Activated CD4-positive, alpha-beta T cell treated with anti-CD3 and anti-CD28 coated beads for 36 hours (primary cell): ENCODE measurements at places on chromosomes 6 and 20. TPM values are rescaled to one million over a fixed set of nuclear protein-coding genes. Genes with fewer than 3 reads are reported as not detected.

Gene SAMD10
- total RNA-seq = 30.7 TPM

Gene GJA1
- total RNA-seq = 0.09 TPM

Gene AIG1
- 21.2 TPM for total RNA-seq

Gene TRDN
- total RNA-seq = not detected

Gene BANF2
- total RNA-seq = not detected

Gene NFYA
- total RNA-seq = 38.2 TPM

Gene FAM83B
- total RNA-seq = not detected

Gene TFAP2A
- 0.23 TPM for total RNA-seq

Gene WFDC10B
- not detected for total RNA-seq

Gene PRIM2
- 36.4 TPM for total RNA-seq

Gene PPP1R18
- total RNA-seq = 145 TPM

Gene VARS2
- 68.1 TPM for total RNA-seq

Gene TAAR2
- total RNA-seq = not detected

Gene NOX3
- total RNA-seq = not detected

Gene OSER1
- 19.9 TPM for total RNA-seq

Gene LHFPL5
- not detected for total RNA-seq

Gene ADAM33
- total RNA-seq = not detected

Gene TRAPPC3L
- not detected for total RNA-seq

Gene BACH2
- total RNA-seq = 74.7 TPM

Gene CTCFL
- total RNA-seq = not detected

Gene RBL1
- 39.5 TPM for total RNA-seq

Gene GJA10
- total RNA-seq = not detected

Gene BMP2
- not detected for total RNA-seq

Gene IYD
- total RNA-seq = not detected

Gene MAFB
- total RNA-seq = not detected

Gene CTAGE9
- total RNA-seq = 0.21 TPM

Gene C4B
- 2.8 TPM for total RNA-seq

Gene DEFB129
- not detected for total RNA-seq

Gene SLC22A23
- 0.39 TPM for total RNA-seq

Gene KHDC1
- 4.2 TPM for total RNA-seq

Gene RNF8
- total RNA-seq = 20.6 TPM

Gene KIZ
- total RNA-seq = 15.2 TPM

Gene KCNB1
- total RNA-seq = not detected

Gene HLA-G
- 0.35 TPM for total RNA-seq

Gene TPX2
- total RNA-seq = 137 TPM

Gene ADIG
- total RNA-seq = not detected

Gene RRAGD
- 19.6 TPM for total RNA-seq

Gene PRSS16
- 2.0 TPM for total RNA-seq

Gene DYNLT2
- total RNA-seq = 2.4 TPM

Gene CPNE5
- total RNA-seq = 1.3 TPM

Gene FAM217A
- not detected for total RNA-seq

Gene PDYN
- not detected for total RNA-seq

Gene SMIM13
- 7.9 TPM for total RNA-seq

Gene C4A
- 3.4 TPM for total RNA-seq

Gene FBXO5
- total RNA-seq = 57.3 TPM

Gene WTAP
- total RNA-seq = 91.5 TPM

Gene PLA2G7
- total RNA-seq = not detected
